ENCODE measurements at places on chromosomes 12 and 14.

GRCh38 chr12:62714181-62714773, 220.7 kb downstream of the PPM1H start:
- DNase-seq = no peak

GRCh38 chr14:105203057-105203531, 22.0 kb upstream of the NUDT14 start:
- DNase-seq = no peak

GRCh38 chr12:49947593-49948226, 2.8 kb upstream of the AQP2 start:
- DNase-seq = no peak

DNA sequence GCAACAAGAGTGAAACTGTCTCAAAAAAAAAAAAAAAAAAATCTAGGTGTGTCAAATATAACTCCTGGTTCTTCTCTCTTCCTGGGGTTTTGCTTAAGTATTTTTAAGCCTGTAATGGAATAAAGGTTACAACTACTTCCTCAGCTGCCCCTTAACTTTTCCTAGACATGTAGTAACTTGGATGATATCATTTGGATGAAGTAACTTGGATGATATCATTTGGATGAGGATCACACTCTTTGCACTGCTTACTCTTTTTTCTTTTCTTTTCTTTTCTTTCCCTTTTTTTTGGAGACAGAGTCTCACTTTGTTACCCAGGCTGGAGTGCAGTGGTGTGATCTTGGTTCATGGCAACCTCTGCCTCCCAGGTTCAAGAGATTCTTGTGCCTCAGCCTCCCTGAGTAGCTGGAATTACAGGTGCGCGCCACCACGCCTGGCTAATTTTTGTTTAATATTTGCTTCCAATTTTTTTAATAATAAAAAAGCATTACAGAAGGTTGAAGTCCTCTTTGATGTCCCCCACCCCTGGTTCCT, 775 bp upstream of the FAM186A start:
- no peak for DNase-seq

DNA sequence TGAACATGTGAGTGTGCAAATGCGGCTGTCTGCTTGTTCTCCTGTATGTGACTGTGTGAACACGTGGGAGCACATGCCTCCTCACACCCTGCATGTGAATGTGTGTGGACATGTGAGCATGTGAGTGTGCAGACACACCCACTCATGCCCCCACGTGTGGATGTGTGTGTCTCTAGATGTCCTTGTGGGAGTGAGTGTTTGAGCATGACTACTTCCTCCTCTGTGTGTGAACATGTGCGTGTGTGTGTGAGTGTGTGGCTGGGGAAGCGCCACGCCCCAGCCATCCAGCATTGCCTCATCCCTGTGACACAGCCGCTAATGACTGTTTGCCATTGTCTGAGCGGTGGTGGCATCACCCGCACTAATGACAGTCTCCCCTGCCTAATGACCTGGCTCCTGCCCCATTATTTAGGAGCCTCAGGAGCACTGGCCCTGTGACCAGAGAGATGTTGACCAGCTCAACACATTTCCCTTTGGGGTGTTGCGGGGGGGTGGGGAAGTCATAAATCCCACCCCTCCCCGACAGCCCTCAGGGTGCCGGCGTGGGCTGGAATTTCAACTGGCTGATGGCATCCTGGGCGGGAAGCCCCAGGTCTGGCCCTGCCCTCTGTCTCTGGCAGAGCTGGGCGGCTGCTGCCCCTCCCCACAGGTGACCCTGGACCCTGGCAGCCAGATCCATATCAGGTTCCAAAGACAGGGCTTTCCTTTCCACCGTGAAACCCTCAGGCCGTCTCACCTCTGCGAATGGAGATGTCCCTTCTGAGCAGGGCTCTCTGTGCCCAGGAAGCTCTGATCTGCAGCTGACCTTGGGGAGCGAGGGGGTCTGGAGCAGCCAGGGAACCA, 11.5 kb upstream of the KRT80 start:
- DNase-seq = no peak
